ENCODE measurements at places on chromosomes 6 and 20.
A peak's percentile ranks its signal among the peaks of the same experiment; 100 is the strongest.

DNA sequence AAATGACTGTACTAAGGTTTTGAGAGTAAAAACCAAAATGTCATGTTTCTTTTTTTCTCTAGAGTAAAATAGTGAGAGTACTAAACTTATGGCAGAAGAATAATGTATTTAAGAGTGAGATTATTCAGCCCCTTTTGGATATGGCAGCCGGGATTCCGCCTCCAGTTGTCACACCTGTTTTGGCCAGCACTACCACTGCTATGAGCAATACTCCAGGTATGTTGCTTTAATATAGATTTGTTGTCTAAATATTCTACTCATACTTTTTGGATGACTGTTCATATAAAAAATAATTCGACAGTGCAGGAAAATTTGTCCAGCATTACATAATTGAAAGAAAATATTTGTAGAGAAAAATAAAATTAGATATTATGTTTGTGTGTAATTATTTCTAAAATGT, 59.5 kb downstream of the SCAF8 start:
- DNase-seq: no peak

DNA sequence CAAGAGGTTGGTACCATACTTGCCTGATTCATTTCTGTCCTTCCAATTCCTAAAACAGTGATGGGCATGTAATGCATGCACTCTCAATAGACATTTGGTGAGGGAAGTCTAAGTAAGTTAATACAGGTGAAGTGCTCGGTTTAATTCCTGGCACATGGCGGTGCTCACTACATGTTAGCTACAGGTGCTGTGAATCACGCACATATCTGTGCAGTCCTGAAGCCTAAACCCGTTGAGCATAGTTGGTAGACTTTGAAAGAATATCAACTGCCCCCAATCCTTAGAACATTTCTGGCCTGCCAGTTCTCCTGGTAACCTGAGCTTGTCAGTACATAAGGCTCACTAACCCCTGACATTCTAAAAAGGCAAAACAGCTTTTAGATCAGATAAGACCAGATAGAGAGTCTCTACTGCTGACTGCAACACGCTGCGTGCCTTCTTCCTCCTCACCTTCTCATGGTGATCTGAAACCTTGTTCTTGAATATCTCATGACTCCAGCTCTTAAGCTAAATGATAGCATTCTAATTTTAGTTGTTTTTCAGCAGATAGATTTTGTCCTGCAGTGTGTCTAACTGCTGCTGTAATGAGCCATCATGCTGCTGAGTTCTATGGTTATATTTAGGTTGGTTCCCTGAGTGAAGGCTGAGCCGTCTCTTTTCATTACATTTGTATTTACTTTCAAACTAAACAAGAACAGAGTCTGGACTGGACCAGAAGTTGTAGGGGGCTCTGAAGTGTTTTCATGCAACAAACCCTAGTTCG, 328.5 kb upstream of the QKI start:
- DNase-seq: no peak

GRCh38 chr20:63736893-63737694, 630 bp downstream of the LIME1 start:
- DNase-seq: peak; percentile 73

GRCh38 chr20:36728986-36729385, 16.9 kb downstream of the NDRG3 start:
- DNase-seq: peak; percentile 33

- no peak for DNase-seq
Measured at GRCh38 chr6:133986942-133987341, 33.9 kb downstream of the TBPL1 start.

GRCh38 chr6:99331531-99331930, 17.9 kb downstream of the FAXC start:
- DNase-seq: no peak

- no peak for DNase-seq
Measured at GRCh38 chr20:57330998-57331397, 1.4 kb downstream of the SPO11 start.
